AG20443 (cell line): ENCODE measurements at places on chromosomes 1 and 21.

DNA sequence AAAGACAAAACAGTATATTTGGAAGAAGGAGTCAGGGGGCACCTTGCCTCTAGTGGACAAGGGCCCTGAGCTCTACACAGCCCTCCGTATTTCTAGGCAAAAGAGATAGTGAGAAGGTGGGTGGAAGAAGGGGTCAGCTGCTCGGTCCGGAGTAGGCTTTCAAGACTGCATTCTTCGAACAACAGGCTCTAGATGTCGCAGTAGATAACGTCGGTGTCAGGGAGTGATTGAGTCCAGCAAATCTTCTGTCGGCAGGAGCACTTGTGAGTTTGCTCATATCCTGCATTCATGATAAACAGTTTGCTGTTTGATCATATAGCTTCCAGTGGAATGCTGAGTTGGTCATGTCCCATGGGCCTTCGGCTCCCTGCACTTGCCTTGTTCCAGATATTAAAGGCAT lies 36.8 kb downstream of the DIPK1A start:
- DNase-seq = no peak

GRCh38 chr1:43048601-43049011 lies 89.9 kb upstream of the SLC2A1 start:
- no peak for DNase-seq

DNA sequence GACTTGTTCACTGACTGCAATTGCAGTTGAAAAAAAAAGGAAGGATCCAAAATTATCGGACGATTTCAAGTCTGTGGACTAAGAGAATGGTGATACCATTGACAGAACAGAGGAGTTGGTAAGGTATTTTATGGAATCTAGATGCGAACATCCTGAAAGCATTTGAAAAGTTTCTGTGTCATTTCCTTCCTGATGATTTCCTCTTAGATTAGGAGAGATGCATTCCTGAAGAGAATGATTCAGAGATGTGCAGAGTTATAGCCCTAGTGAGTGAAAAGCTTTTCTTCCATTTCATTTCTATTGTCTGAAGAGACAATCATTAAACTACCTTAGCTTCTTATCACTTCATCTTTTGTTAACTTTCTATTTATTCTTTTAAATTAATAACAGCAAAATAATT lies 200.0 kb downstream of the KCNK2 start:
- DNase-seq = no peak

DNA sequence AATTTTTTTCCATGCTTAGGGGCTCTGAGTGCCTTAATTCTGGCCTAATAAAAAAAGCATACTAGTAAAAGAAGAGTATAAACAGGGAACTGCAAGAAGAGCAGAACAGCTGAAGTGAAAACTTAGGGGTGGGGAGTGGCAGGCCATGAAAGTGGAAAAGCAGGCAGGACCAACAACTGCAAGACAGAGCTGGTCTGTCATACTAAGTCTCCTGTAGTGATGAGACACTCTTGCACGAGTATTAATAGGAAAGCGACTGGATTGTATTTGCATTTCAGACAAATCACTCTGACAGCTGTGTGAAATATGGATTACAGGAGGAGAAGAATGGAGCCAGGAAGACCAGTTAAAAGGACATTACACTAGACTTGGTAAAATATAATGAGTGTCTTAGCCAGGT lies 449.9 kb downstream of the NUF2 start:
- DNase-seq = no peak

- no peak for DNase-seq
These were observed 141.8 kb upstream of the ZRANB2 start for GRCh38 chr1:71222668-71223067.
